ENCODE measurements at places on chromosomes 5 and 9.

DNA sequence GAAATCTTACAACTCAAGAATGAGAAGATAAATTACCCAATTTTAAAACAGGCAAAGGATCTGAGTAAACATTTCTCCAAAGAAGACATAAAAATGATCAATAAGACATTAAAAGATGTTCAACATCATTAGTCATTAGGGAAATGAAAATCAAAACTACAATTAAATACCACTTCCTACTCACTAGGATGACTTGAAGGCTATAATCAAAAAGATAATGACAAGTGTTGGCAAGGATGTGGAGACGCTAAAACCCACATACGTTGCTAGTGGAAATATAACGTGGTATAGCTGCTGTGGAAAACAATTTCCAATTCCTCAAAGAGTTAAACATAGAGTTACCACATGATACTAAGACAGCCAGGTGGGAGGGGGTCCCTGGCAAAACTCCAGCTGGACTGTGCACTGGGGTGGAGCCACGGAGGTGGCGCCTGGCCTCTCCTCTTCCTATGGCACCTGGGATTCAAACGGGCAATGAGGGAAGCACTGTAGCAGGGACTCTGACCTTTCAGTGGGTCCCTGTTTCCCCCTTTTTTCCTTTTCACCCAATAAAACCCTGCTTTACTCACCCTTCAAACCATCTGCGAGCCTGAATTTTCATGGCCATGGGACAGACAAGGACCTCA, 5.9 kb downstream of the ARSB start:
- DNase-seq = no peak

GRCh38 chr9:70639853-70640814, 225.7 kb upstream of the KLF9 start:
- no peak for DNase-seq

GRCh38 chr5:148623741-148624140, 30.6 kb downstream of the HTR4 start:
- DNase-seq = no peak

- no peak for DNase-seq
These were observed 12.6 kb downstream of the AUH start for GRCh38 chr9:91349115-91349555.

GRCh38 chr9:33140401-33141360, 26.5 kb downstream of the B4GALT1 start:
- DNase-seq = no peak

GRCh38 chr9:96305171-96305570, 3.2 kb upstream of the HSD17B3 start:
- no peak for DNase-seq

DNA sequence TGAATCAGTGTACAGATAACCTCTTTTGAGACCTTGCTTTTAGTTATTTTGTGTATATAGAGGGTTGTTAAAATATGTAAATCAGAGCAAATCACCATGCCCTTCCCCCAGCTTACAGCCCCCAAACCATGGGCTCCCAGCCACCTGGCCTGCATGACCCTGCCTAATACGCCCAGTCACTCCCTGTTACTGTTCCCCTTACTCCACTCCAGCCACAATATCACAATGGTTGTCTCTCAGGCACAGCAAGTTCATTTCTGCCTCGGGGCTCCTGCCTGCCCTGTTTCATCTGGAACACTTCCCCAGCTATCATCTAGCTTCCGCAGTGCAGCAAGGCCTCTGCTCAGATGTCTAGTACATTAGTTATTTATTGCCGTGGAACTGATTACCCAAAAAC, 5.0 kb upstream of the CARD19 start:
- DNase-seq = no peak

DNA sequence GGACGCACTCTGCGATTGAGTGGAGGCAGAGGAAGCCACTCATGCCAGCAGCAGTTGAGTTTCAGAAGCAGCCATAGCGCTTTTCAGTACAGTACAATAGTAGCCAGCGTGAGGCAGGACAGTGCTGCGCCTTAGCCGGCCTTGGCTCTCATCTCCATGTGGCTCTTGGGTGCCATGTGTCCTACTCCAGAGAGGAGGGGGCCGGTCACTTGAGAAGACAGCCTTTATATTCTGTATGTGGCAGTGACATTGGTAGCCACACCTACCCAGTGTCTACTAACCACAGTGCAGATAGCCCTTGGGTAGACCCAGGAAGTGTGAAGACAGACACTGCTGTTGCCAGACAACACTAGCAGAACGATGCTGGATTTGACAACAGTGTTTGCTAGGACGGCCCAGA, 42.3 kb downstream of the FAM78A start:
- DNase-seq = no peak

GRCh38 chr5:73994963-73995362, 369.0 kb downstream of the ARHGEF28 start:
- no peak for DNase-seq

DNA sequence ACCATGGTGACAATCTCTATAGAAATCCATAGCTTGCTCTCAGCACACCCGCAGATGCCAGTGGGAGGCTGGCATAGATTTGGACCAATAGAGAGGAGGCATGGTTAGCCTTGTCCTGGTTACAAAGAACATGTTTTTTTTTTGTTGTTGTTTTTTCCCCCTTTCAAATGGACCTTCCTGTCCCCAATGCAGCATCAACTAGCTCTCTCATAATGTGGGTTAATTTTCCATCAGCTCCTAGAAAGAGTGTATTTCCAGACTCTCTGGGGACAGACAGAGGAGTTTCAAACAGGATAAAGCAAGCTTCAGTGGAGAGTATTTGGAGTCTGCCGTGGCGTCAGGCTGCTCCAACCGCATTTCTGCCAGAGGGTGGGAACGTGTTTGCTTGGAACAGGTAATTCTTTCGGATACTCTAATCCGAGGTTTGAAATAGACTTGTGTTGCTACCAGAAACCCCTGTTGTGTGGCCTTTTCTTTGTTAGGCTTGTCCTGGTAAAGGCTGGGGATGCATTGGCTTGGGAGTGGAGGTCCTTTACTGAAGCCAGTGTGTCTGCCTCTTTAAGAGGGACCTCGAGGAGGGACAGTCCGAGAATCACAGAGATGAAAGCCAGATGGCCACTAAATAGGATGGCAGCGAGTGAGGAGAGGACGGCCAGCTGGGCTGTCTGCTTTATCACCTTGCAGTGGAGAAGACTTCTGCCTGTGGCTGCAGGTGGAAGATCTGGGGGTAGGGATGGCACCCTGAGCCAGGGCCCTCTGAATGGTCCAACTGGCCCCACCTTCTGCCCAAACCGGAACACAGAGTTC, 130.5 kb upstream of the CPEB4 start:
- no peak for DNase-seq

DNA sequence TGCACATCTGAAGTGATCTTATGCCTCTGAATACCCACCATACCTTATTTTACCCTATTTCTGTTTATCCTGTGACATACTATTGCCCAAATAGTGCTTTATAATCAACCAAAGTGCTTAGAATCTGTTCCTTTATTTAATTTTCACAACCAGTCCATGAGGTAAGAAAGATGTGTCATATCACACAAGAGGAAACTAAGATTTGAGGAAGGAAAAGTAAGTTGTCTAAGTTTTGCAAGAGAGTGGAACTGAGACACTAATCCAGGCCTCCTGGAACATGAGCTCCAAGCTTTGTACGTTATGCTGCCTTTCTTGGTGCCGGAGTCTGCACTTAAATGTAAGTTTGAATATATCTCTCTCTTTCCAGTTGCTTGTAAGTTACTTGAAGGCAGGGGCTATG, 17.2 kb downstream of the KDM3B start:
- DNase-seq = no peak

GRCh38 chr5:134071614-134072207, 42.8 kb upstream of the TCF7 start:
- no peak for DNase-seq

DNA sequence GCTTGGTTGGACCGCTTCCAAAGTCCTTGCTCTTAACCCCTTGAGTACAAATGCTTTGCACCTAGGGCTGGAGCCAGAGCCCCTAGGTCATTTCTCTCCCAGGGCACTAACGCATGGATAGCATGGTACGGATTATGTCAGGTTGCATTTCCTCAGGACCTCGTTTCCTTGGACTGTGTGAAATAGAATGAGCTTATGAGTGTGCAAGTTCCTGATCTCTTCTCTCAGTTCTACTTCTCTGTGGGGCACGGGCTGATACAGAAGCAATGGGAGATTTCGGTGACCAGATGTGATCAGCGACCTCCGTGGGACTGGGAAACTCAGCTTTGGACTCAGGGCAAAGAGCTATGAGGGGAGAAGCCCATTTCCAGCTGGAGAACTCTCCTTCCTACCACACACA, 14.2 kb downstream of the SPARC start:
- no peak for DNase-seq

- no peak for DNase-seq
These were observed 9.2 kb upstream of the SLC12A7 start for GRCh38 chr5:1121044-1121443.

GRCh38 chr5:88729084-88729828, 153.7 kb downstream of the MEF2C start:
- DNase-seq = peak; percentile 18

- DNase-seq = no peak
These were observed 5.7 kb downstream of the CAMK2A start for GRCh38 chr5:150283904-150284303.
